ENCODE measurements at places on chromosomes 16 and 17.
A peak's percentile ranks its signal among the peaks of the same experiment; 100 is the strongest.

- no peak for DNase-seq
These were observed 128.0 kb upstream of the C17orf78 start for GRCh38 chr17:37247825-37248224.

DNA sequence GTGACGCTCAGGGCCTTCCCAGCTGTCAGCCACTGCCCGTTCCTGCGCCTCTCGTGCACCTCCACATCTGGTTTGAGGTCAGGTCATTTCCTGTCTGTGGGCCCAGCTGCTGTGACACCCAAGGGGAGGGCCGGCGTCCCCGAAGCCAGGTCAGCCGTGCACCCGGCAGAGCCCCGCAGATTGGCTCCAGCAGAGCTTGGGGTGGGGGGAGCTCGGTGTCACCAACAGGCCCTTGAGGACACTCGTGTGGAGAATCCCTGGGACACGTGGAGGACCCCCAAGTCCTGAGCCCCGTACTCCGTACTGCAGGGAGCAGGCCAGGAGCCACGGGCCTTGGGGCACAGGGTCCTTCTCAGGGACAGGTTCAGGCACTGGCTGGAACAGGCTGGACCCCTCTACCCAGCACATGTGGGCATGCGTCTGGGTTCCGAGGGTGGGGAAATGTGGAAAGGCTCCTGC lies 4.8 kb downstream of the SPATA2L start:
- no peak for DNase-seq

DNA sequence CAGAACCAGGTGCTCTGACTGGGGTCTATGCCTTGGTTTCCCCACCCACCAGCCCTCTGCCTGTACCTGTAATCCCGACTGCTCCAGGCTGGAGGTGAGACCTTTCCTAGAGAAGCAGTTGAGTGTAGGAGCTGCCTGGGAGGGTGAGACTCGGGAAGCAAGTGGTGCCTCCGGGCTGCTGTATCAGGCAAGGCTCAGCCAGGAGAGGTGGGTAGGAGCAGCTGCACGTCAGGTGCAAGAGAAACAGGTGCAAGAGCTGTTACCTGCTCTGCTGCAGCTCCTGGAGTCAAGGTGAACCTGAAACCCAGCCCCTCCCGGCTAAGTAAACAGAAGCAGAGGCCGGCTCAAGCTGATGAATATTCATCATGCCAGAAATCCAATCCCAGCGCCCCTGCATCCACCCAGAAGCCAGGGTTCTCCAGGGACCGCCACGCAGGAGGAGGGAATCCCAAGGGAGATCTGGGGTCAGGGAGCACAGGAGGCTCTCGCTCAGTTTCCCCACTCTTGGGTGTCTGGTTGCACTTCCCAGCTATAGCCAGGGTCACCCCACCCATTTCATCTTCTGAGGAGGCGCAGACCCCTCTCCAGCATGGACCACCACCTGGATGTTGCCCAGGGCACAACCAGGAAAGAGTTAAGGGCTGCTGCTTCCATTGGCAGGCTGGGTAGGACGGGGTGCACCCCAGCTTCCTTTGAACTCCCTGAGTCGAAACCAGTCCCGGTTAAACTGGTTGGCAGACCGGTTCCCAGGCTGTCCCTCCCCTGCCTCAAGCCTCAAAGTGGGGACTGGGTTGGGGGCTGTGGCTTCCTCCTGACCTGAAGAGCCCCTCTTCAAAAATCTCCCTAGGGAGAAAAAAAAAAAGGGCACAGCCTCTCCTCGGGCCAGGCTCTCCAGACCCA lies at the start of gene PRR15L:
PRR15L (minus strand) TSS at position 293 of the 900 bp plus-strand sequence. CDS start 4,649 bp downstream, outside the sequence.
- DNase-seq: no peak

DNA sequence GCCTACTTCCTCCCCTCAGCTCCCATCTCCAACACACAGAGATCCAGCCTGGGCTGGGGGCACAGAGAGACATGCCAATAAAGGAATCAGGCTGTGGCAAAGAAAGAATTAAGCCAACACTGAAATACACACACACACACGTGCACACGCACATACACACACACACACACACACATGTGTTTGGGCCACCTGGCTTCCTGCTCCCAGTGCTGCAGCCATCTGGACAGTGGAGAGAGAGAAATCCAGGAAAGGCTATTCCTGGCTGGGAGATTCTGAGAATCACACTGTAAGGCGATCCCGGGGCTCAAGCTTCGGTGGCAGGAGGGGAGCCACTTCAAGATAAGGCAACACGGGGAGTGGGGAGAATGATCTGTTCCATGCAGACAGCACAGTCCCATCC lies 72.4 kb downstream of the NOG start:
- DNase-seq: no peak

DNA sequence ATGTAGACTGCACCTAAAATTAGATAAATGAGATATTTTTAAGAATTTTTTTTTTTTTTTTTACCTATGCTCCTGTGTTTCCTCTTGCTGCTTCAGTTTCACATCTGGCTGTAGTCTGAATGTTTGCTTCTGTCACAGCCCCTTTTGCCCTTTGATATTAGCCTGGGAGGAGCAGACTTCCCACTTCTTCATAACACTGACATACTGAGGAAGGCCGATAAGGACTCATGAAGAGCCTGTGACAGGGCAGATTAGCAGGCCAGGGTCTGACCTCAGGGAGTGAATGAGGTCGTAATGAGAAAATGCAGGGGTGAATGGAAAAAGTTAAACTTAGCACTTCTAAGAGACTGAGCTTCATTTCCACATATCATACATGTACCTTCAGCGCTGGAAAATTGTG lies at the start of gene SLFN14:
SLFN14 (minus strand) TSS at position 117 of the 400 bp plus-strand sequence. CDS start 2,757 bp downstream, outside the sequence.
- DNase-seq: no peak

DNA sequence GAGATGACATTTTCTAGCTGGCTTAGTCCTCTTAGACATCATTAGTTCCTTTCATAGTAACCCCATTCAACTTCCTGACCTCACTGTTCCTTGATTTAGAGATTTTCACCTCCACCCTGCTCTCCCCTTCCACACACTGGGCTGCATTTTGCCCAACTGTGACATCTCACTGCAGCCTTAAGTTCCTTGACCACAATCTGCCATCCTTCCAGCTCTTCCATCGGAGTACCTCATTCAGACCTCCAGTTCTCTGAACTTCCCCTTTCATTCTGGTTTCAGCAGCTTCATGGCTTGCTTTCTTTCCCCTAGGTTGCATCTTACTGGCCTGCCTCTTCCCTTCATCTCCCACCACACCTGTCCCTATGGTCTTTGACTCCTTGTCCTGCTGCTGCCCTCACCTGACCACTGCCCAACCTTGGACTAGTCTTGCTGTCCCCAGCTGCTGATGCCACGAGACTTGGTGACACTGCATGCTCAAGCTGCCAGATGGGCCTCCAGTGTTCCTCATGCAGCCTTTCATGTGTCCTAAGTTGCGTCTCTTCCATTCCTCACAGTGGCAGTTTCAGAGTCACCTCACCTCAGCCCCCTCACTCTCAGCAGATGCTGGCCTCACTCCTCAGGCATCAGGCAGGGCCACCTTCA lies 40.8 kb downstream of the NUP88 start:
- no peak for DNase-seq

DNA sequence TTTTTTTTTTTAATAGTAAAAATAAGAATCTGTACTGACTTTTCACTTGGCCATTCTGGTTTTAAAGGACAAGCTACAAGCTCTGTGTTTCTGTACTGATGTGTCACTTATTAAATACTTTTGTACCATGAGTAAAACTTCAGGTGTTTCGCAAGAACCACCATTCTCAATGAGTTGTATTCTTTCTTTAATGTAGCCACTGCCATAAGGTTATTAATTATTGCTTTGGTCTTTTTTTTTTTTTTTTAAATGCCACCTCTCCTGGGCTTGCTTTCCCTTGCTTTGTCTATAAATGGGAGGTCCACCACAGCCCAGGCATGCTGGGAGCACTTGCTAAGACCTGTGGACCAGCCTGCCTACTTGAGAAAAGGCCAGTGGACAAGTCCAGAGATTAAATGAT lies 8.4 kb downstream of the ARL2BP start:
- no peak for DNase-seq

GRCh38 chr17:48202959-48203358 lies 95.4 kb downstream of the SNX11 start:
- DNase-seq: no peak

- no peak for DNase-seq
These were observed 3.8 kb downstream of the FHOD1 start for GRCh38 chr16:67243481-67243880.

GRCh38 chr16:22188595-22189442 lies 17.3 kb upstream of the EEF2K start:
- peak; percentile 28 for DNase-seq

DNA sequence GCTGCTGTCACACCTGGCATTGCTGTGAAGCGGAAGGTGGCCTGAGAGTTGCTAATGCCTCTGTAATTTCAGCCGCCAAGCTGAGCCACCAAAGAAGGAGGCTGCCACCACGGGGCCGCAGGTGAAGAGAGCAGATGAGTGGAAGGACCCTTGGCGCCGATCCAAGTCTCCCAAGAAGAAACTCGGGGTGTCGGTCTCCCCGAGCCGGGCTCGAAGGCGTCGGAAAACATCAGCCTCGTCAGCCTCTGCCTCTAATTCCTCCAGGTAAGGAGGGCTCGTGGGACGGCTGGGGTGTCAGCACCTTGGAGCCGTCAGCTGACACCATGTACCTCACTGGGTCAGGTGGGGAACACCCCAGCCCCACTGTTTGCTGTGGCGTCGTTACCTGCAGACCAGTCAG lies 16.2 kb upstream of the IL17C start:
- DNase-seq: no peak

All from stimulated activated CD8-positive, alpha-beta memory T cell treated with anti-CD3 and anti-CD28 coated beads, Interleukin-7, amount 100 ng/mL, for 1 hour (primary cell).